Hematopoietic multipotent progenitor cell treated with erythropoietin and hydrocortisone succinate and interleukin-3 and kit ligand, for 15 days (in vitro differentiated cells): ENCODE measurements at places on chromosomes 13 and 19.

GRCh38 chr13:73631411-73631810, 502.8 kb downstream of the KLF12 start:
- no peak for DNase-seq

DNA sequence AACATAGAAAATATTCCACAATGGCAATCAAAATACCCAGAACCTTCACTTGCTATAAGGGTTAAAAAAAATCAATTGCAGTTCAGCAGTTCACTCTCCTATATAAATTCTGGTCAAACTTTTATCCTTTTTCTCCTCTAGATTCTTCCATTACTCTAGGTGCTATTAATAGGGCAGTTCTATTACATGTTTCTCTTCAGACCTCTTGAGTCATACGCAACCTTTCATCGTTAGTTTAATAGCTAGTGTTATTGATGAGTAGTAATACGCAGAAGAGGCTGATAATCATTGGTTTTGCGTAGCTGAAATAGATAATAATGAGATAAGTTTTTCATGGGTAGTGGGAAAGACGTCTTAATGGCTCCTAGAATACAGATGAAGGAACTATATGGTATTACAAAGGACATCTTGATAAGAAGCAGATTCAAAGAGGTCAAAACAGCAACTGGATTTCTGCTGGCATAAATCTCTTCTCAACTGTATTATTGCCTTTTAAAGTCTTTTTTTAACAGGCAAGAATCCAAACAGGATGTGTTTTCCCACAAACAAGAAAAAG, 118.3 kb upstream of the STARD13 start:
- no peak for DNase-seq

- DNase-seq = peak; percentile 12
Measured at GRCh38 chr19:28710278-28710677, 502.7 kb downstream of the UQCRFS1 start.

DNA sequence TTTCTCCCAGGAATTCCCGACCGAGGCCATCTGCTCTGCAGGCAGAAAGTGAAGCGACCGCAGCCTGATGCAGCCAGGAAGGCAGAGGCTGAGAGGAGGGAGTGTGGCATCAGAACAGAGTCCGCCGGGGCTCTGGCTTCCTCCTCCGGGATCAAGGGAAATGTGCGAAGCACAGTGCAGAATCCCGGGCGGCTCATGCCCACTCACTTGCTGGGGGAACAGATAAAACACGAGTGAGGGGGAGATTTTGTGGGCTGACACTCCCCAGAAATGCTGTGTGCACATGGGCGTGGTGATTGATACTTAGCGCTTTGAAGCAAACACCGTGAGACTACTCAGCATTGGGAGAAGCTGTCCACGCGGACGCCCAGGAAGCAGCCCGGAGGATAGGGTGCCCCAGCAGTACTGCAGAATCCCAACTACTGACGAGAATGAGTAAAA, 75.3 kb upstream of the POMP start:
- no peak for DNase-seq

- peak; percentile 17 for DNase-seq
Measured at GRCh38 chr13:44142941-44143665, 230.5 kb upstream of the SERP2 start.

GRCh38 chr13:84446972-84447639, 564.8 kb upstream of the SLITRK1 start:
- DNase-seq = no peak

- peak; percentile 100 for DNase-seq
Measured at GRCh38 chr19:54136864-54137698, 481 bp upstream of the CNOT3 start.

GRCh38 chr13:25632166-25632888, 260.6 kb downstream of the ATP8A2 start:
- DNase-seq = no peak

DNA sequence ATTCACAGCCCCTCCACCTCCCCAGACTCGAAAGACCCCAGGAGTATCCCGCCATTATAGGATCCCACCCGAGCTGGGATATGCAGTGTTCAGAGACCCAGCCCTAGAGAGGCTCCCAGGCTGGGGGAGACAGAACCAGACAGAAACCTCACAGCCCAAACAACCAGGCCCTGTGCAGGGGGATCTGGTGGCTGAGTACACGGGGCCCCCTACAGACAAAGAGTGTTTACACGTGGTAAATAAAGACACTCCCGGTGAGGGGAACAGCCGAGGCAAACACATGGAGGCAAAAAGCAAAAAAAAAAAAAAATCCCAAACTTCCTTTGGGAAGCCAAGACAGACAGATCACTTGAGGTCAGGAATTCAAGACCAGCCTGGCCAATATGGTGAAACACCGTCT, 25.1 kb downstream of the TINCR start:
- DNase-seq = no peak
